ENCODE measurements at places on chromosomes 1 and 21.

- no peak for DNase-seq
Observed at GRCh38 chr21:42486531-42486930, 9.5 kb downstream of the RSPH1 start.

DNA sequence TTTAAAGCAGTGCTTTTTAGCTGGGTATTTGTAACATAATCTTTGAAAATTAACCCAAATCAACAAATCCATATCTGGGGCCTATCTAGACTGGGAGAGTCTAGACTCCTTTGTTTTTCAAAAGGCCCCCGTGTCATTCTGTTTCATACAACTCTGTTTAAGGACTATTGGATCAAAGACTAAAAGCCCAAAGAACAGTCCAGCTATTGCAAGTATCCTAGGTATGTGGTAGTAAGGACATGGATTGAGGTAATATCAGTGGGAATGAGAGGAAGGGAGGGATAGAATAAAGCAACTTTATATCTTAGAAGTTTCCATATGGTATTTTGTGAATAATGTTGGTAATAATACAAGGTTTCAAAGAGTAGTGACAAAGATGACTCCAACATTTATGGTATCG, 18.2 kb downstream of the KIF1B start:
- DNase-seq, result no peak

DNA sequence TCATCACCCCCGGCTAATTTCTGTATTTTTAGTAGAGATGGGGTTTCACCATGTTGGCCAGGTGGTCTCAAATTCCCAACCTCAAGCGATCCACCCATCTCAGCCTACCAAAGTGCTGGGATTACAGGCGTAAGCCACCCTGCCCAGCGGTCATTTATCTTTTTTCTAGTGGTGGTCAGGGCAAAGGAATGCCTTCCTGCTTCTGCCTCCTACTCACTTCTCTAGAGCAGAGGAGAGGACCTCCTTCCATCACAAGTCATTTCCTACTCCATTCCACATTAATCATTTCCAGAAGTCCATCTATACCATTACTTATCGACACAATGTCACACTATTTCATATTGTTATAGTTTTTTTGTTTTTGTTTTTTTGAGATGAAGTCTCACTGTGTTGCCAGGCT, 13.3 kb downstream of the FBXO42 start:
- no peak for DNase-seq

GRCh38 chr1:216458812-216459211, 35.6 kb upstream of the USH2A start:
- no peak for DNase-seq

All from stimulated activated CD4-positive, alpha-beta T cell treated with anti-CD3 and anti-CD28 coated beads, Interleukin-1b, Interleukin-23, amount 100 ng/mL, for 1 hour (primary cell).